Activated CD4-positive, alpha-beta T cell treated with anti-CD3 and anti-CD28 coated beads, Interleukin-2, amount 10 ng/mL, durations not matched to agents 24 days and 14 days (primary cell): ENCODE measurements at places on chromosomes 1 and 21. TPM values are rescaled to one million over a fixed set of nuclear protein-coding genes. Genes with fewer than 3 reads are reported as not detected.

- DNase-seq, result no peak
These were observed 6.9 kb upstream of the TMEM81 start for GRCh38 chr1:205091043-205091740.

DNA sequence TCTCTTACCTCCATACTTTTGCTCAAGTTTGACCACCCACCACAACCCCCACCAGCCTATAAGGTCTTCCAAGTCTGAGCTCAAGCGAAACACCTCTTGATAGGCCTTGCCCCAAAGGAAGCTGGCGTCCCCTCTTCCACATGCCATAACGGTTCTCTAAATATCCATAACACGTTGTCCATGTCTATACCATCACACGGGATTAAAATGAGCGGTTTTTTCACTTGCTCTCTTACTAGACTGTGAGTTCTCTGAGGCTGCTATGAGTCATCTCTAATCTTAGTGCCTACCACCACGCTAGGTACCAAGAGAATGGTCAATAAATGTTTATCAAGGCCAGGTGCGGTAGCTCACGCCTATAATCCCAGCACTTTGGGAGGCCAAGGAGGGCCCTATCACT, 41.0 kb downstream of the WASF2 start:
- no peak for DNase-seq

DNA sequence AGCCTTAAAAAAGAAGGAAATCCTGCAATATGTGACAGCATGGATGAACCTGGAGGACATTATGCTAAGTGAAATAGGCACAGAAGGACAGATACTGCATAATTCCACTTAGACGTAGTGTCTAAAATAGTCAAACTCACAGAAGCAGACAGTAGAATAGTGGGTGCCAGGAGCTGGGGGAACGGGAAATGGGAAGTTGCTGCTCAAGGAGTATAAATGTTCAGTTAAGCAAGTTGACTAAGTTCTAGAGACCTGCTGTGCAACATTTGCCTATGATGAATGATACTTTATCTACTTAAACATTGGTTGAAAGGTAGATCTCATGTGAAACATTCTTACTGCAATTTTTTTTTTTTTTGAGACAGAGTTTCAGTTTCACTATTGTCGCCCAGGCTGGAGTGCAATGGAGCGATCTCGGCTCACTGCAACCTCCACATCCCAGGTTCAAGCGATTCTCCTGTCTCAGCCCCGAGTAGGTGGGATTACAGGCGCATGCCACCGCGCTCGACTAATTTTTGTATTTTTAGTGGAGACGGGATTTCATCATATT, 197.8 kb downstream of the HIVEP3 start:
- DNase-seq, result peak; percentile 67

GRCh38 chr1:201307760-201308499, 24.6 kb downstream of the PKP1 start:
- no peak for DNase-seq

GRCh38 chr1:145784409-145784808, 39.5 kb downstream of the RNF115 start:
- no peak for DNase-seq

GRCh38 chr1:245874942-245875580, 632.0 kb downstream of the SMYD3 start:
- no peak for DNase-seq

DNA sequence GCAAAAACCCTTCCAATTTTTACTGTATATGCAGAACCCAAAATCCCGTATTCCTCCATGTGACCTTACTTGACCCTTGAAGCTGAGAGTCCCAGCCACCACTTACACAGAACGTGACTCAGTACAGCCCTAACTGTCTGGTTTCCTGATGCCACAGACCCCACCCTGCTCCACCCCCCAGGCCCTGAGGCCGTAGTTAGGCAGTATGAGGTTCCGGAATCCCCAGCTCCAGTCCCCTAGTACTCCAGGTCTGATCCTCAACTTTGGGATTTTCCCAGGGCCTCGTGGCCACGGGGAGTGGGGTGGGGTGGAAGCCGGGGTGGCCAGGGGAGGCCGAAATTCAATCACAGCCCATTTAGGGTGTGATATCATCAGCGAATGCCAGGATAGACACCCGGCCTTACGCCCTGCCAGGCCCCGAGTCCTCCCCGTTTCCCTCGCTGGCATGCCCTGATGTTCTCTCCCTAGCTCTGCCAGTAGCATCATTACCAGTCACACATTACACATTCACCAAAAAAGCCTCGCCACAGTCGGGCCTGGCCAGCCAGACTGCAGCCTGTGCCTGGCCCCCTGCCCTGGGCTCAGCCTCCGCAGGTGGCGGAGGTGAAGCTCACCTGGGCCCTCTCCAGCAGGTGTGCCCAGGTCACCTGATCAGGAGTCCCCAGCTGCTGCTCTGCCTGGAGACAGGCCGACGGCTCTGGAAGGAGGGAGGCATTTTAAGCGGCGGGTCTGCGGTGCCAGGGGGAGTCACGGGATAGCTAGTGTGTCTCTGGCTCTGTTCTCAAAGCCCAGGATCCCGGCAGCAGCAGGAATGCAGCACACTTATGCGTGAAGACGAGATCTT, 70.8 kb downstream of the SCCPDH start:
- DNase-seq, result no peak

DNA sequence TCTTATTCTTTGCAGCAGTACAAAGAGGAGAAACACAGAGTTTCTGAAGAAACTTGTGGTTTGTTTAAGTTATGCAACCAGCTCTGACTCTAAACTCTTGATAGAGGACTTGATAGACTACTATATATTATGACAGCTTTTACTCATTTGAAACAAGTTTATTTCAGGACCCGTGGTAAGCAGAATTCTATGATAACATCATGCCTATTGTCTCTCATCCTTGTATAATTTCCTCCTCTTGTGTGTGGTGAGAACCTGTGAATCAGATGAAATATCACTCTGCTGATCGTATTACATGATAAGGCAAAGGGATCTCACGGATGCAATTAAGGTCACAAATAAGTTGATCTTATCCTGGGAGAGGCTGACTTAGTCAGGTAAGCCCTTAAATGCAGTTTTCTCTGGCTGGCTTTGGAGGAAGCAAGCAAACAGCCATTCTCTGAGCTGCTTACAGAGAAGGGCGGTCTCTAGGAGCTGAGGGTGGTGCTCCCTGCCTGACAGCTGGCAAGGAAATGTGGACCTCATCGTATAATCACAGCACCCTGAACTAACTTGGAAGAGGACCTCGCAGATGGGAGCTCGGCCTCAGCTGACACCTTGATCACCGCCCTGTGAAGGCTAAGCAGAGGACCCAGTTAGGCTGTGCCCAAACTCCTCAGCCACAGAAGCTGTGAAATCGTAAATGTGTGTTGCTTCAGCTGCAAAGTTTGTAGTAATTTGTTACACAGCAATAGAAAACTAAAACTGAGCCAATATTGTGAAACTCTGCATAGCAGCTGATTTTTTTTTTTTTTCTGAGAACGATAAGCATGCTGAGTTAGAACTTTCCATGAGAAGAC, 151.1 kb upstream of the DPT start:
- DNase-seq, result no peak

DNA sequence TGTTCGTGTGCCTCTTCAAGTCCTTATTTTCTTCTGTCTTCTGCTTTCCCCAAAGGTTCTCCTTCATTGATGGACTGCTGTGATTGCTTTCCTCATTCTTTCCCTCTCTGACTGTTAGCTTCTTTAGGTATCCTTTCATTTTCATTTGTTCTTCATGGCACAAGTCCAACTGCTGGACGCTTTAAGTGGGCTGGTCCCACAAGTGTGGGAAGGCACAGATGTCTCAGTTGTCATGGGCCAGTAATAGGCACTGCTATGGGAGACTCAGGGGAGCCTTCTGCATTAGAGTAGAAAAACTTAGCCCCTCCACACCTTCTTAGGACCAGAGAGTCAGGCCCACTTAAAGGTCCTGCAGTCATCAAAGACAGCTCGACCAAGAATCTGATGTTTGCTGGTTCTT, 122.3 kb upstream of the C1orf105 start:
- no peak for DNase-seq

GRCh38 chr1:209420276-209420675, 163.2 kb upstream of the CAMK1G start:
- no peak for DNase-seq

DNA sequence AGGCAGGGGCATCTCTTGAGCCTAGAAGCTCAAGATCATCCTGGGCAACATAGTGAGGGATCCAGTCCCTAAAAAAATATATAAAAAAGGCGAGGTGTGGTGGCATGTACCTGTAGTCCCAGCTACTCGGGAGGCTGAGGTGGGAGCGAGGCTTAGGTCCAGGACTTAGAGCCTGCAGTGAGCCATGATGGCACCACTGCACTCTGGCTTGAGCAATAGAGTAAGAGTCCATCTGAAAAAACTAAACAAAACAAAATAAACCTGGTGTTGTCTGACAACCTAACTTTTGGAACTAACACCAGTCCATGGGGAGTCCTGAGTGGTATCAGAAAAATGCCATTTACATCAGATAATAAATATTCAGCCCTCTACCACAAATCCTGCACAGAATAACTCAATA, 110.1 kb upstream of the NRIP1 start:
- no peak for DNase-seq

GRCh38 chr21:14050121-14050520, 160.6 kb downstream of the LIPI start:
- no peak for DNase-seq

GRCh38 chr1:231045286-231045685, 5.2 kb upstream of the FAM89A start:
- DNase-seq, result no peak

DNA sequence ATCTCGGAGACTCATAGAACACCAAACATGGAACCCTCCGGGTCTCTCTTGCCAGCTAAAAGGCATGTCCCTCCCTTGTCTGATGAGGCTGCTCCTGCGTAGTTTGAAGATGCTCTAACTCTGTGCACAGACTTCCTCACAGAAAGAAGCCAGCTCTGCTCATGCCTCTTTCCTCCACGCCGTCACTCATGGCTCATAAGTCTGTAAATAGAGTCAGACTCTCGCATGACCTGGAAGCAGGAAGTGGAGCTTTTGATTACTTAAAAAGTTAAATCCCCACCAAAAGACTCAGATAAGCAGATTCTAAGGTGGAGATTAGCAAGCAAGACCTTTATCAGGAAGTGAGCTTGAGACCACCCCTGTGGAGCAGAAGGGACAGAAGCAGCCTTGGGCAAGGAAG, 171.6 kb downstream of the TRIM33 start:
- no peak for DNase-seq

DNA sequence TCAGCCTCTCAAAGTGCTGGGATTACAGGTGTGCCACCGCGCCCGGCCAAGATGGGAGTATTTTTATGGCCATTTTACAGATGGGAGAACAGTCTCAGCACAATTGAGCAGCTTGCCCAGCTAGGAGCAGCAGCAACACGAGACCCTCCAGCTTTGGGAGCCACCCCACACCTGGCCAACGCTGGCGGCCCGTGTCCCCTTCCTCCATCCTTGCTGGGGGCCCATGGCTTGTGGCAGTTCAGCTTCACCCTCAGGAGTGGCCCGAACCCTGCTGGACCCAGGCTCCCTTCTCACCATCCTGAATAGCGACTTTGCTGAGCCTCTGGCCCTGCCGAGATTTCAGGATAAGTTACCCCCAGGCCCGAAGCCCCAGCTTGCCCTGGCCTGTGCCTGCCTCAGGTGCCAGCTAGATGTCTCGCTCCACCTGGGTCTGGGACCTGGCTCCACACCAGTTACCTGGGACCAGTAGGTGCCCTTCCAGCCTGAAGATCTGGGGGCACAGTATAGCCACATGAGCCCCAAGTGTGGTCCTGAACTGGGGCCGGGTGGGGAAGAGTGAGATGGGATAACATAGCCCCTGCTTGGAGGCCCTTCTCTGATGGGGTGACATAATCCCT, 19.2 kb downstream of the SLC66A1 start:
- no peak for DNase-seq

- DNase-seq, result no peak
These were observed 69.1 kb downstream of the DYRK1A start for GRCh38 chr21:37435711-37436110.

- no peak for DNase-seq
These were observed 217.2 kb upstream of the HOOK1 start for GRCh38 chr1:59597420-59598119.

GRCh38 chr1:38918568-38918967, 23.1 kb downstream of the RHBDL2 start:
- no peak for DNase-seq

DNA sequence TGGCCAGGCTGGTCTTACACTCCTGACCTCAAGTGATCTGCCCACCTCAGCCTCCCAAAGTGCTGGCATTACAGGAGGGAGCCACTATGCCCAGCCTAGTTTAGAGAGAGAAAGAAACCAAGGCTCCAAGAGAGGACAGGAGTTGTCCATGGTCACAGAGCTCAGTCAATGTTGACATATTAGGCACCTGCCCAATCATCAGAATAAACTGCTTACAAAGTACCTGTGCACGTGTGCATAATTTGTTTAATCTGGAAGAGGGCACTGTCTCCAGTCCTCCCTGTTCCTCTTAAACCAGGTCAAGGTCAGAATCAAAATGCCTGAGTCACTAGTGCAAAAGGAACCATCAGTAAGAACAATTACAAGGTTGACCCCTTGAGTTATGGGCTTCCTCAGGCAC, 20.3 kb upstream of the MPZL1 start:
- no peak for DNase-seq

MMEL1 gene
- total RNA-seq, result 0.54 and 0.83 TPM in 2 replicates

CASP9 gene
- 15.7 and 17.3 TPM in 2 replicates for total RNA-seq

NHLH1 gene
- total RNA-seq, result 0.40 and 0.54 TPM in 2 replicates

FMN2 gene
- total RNA-seq, result not detected in 2 replicates

THEM5 gene
- not detected in 2 replicates for total RNA-seq

ANXA9 gene
- 0.12 TPM in 1 of 2 replicates, not detected in the other for total RNA-seq

TEDDM1 gene
- not detected in 2 replicates for total RNA-seq

TEX38 gene
- not detected in 2 replicates for total RNA-seq

DNAJC6 gene
- 2.8 and 4.0 TPM in 2 replicates for total RNA-seq

GREM2 gene
- 0.05 TPM in 1 of 2 replicates, not detected in the other for total RNA-seq

ERRFI1 gene
- 2.0 TPM in 2 replicates for total RNA-seq
